Brain pericyte (primary cell): ENCODE measurements at places on chromosomes 1 and 21.

GRCh38 chr1:22518379-22518778 is 44.9 kb upstream of the EPHA8 start:
- DNase-seq, result no peak

GRCh38 chr1:10401281-10401680 is 2.4 kb downstream of the PGD start:
- no peak for DNase-seq

- DNase-seq, result no peak
Observed at GRCh38 chr21:37817242-37817641, 99.0 kb downstream of the KCNJ6 start.

- no peak for DNase-seq
Observed at GRCh38 chr1:78015148-78015547, 10.4 kb downstream of the DNAJB4 start.

DNA sequence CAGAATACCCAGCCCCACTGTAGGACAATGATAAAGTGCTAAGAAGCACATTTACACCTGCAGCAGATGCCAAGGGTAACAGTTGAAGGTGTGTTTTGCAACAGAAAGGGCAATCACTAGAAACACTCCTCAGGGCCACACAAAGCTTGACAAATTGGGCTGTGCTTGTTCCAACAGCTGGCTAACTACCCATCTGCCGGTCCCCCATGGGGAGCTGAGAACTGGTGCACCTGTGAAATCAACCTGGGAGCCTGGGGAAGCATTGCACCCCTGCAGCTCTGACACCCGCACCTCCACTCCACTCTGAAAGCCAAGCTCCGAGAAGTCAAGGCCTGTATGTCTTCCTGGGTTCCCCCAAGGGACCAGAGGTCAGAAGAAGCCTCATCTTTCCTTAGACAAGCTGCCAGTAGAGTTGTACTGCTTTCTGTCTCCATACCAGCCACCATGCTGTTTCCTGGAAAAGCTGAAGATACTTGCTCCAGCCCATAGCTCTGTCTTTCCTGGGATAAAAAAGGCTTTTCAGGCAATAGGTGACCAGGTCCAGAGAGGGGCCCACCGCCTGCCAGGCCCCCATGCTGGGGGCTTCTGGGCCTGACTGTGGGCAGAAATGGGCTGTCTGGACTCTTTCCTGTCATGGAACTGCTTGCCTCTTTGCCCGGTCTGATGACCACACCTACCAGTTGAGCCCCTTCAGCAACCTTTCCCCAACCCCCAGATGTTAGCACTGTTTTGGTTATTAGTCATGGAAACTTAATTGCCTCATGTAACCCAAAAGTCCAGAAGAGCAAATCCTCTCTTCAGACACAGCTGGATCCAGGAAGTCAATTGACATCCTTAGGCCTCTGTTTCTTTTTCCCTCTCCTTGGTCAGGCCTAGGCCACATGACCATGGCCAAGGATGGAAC is 93.6 kb downstream of the KIF14 start:
- DNase-seq, result no peak

GRCh38 chr1:125065092-125065820 is 3880.5 kb downstream of the SRGAP2C start:
- no peak for DNase-seq
